Stimulated activated CD4-positive, alpha-beta T cell treated with anti-CD3 and anti-CD28 coated beads, Interleukin-2, amount 100 ng/mL, for 24 hours (primary cell): ENCODE measurements at places on chromosomes 1 and 21.
A peak's percentile ranks its signal among the peaks of the same experiment; 100 is the strongest.

- DNase-seq: no peak
Measured at GRCh38 chr1:199931666-199932377, 95.7 kb upstream of the NR5A2 start.

DNA sequence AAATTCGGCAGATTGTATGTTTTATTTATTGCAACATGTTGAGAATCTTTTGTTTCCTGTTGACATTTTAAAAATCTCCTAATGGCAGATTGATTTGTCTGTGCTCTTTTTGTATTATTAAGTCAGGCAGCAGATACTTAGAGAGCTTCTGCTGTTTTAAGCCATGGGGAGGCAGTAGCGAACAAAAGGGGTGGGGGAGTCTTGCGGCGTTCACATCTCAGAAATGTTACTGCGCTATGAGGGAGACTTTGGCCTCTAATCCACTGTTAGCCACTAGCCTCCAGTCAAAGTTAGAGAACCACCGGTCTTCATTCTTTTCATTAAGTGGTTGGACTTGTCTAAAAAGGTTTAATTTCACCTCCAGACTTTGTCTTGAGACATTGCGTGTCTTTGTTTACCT, 93.6 kb downstream of the DYRK1A start:
- no peak for DNase-seq

- peak; percentile 57 for DNase-seq
Measured at GRCh38 chr1:91712981-91713841, 172.7 kb downstream of the TGFBR3 start.

DNA sequence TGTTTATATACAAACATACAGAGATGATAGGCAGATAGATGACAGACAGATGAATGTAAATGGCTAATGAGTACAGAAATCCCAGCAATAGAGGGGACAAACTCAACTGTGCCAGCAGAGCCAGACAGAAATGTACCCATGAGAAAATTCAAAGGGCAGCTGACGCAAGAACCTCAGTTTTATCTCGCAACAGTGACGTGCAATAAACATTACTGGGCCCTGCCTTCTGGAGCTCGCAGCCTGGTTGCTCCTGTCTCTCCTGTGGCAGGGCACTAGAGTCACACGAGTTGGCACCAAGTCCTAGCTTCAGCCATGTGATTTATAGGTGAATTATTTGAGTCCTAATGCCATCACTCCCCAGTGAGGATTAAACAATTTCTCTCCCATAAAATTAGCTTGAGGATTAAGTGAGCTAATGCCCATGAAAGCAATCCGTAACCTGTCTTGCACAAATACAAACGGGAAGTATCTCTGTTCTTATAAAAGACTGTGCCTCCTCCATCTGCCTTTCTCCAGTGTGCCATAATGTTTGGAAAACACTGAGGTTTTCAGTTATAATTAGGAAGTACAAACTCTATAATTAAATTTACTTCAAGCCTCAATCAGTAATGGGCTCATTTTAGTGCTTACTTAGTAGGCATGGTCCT, 50.7 kb downstream of the VAV3 start:
- no peak for DNase-seq

DNA sequence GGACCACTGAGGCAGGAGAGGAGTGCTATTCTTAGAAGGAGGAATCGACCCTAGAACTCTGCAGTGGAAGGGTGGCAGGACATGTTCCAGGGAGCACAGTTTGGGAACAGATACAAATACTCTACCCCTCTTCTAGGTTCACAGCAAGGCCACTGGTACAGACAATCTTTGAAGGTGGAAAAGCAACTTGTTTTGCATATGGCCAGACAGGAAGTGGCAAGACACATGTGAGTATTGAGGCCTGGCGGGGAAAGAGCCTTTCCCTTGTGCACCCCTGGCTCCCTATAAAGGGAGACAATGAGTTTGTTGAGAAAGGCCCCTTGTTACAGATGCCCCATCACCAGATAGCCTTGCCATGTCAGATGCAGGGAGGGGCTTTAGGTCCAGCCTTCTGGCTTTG, 17.8 kb downstream of the KIF2C start:
- DNase-seq: no peak
